ENCODE measurements at places on chromosomes 3 and 15. TPM values are rescaled to one million over a fixed set of nuclear protein-coding genes. Genes with fewer than 3 reads are reported as not detected.

The NECTIN3 gene
- 8.9 TPM for total RNA-seq

The GNB4 gene
- total RNA-seq: 7.5 TPM

The SNX33 gene
- total RNA-seq: 1.9 TPM

The GRM7 gene
- not detected for total RNA-seq

The CFAP100 gene
- not detected for total RNA-seq

The CD86 gene
- 21.7 TPM for total RNA-seq

The CPNE9 gene
- not detected for total RNA-seq

The FGF7 gene
- not detected for total RNA-seq

DNA sequence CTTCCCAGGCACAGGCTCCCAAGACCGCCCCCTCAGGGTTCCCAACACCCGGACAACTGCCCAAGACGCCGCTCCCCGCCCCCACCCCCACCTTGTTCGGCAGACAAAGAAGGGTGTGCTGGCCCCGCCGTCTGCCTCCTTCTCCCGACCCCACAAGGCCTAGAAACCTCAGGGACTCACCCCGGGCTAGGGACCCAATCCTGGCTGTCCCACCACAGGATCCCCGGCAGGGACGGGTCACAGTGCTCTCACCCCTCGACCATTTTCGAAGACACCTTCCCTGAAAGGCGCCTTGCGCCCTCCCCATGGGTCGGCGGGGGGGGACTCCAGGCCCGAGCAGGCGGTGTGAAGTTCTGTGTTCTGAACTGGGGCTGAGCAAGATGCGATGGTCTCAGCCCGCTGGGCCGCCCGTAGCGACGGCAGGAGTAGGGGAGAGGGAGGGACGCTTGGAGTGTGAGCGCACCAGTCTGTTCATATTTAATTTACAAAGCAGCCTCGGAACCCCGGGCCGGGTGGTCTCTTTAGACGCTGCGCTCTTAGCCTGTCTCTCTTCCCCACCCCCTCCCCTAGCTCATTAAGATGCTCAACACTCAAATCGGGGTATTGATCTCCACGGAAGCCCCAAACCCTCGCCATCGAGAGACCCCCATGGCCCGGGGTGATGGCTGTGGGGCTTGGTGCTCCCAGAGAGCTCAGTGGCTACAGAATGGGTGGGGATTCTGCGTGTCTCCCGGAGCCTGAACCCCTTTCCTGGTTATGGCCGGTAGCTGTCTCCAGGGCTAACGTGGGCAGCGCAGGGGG is 1.4 kb upstream of the ISLR2 start:
- peaks cover 74% of the 10 kb centered on the region for H3K27me3 ChIP-seq
- peaks cover 14% of the 10 kb centered on the region for H3K4me1 ChIP-seq
- no peak overlapping the region for H3K27ac ChIP-seq
- H3K4me3 ChIP-seq: no peak overlapping the region

- DNase-seq: no peak
- no peaks in the 10 kb centered on the region for H3K36me3 ChIP-seq
- no peaks in the 10 kb centered on the region for H3K4me1 ChIP-seq
Measured at GRCh38 chr3:160114355-160114995, 110.7 kb upstream of the C3orf80 start.

DNA sequence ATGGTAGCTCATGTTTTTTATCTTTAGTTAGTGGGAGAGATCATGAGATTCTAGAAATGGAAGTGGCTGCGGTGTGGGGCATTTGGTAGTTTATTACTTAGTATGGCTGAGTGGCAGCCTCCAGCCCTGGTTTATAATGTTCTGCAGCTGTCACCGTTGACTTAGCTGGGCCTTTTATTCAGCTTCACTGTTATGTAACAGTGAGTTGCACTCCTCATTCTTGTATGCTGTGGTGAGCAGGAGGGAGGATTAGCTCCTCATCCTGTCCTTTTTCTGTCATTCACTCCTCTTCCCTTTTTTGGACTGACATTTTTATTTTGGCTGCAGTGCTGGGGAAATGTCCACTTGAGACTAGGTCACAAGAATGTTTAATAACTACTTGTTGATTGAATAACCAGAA is 29.5 kb downstream of the RAD54L2 start:
- no peak overlapping the region for H3K27ac ChIP-seq
- no peaks in the 10 kb centered on the region for H3K27me3 ChIP-seq
- H3K36me3 ChIP-seq: peaks cover 12% of the 10 kb centered on the region
- DNase-seq: no peak
- no peaks in the 10 kb centered on the region for H3K4me1 ChIP-seq
- H3K4me3 ChIP-seq: no peak overlapping the region

DNA sequence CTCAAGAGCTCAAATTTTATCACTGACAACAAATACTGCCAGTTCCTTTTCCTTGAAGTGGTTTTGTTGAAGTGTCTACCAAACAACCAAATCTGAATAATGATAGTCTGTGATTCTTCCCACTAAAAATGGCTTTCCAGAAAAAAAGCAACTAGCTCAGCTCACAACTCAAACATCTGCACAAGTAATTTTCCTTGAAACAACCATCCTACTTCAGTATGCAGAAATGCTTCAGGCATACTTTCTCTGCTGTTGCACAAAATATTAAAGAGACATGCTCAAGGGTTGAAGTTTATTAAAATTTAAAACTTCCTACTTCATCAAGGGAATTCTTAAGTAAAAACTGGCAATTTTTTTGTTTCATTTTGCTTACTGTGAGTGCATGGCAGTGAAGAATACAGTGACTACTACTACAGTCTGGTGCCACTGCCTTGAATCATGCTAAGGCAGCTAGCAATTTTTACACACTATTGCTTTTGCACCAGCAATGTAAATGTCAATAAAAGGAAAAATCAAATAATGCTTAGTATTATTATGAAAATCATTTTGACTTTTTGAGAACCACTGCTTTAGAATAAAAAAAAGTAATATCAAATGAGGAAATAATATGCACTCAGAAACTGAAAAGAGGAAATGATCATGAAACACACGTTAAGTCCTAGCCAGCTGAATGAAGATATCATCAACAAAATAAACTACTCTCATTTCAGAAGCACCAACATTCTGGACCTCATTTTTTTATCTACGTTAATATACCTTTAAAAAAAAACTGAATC is 33.6 kb downstream of the VPS13C start:
- no peak for DNase-seq
- H3K4me1 ChIP-seq: no peaks in the 10 kb centered on the region
- no peak overlapping the region for H3K4me3 ChIP-seq
- H3K27ac ChIP-seq: no peak overlapping the region

DNA sequence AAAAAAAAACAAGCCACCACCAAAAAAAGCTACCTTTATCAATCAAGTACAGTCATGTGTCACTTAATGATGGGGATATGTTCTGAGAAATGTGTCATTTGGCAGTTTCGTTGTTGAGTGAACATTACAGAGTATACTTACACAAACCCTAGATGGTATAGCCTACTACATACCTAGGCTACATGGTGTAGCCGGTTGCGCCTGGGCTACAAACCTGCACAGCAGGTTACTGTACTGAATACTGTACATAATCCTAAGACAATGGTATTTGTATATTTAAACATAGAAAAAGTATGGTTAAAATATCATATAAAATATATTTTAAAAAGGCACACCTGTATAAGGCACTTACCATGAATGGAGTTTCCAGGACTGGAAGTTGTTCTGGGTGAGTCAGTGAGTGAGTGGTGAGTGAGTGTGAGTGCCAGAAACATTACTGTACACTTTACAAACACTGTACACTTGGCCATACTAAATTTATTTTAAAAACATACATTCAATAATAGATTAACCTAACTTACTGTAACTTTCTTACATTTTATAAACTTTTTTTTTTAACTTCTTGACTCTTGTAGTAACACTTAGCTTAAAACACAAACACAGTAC is 25.9 kb upstream of the JMJD7 start:
- peaks cover 20% of the 10 kb centered on the region for H3K36me3 ChIP-seq
- no peak overlapping the region for H3K27ac ChIP-seq
- H3K4me1 ChIP-seq: peaks cover 5% of the 10 kb centered on the region
- DNase-seq: no peak

- peaks cover 14% of the 10 kb centered on the region for H3K4me1 ChIP-seq
- H3K27ac ChIP-seq: no peak overlapping the region
- H3K4me3 ChIP-seq: no peak overlapping the region
- H3K27me3 ChIP-seq: peaks cover 1% of the 10 kb centered on the region
- no peaks in the 10 kb centered on the region for H3K36me3 ChIP-seq
- DNase-seq: peak; percentile 83
Measured at GRCh38 chr15:74950078-74950908, 6.3 kb downstream of the RPP25 start.

- H3K27me3 ChIP-seq: peaks cover 3% of the 10 kb centered on the region
- H3K4me3 ChIP-seq: no peak overlapping the region
- no peak overlapping the region for H3K27ac ChIP-seq
- DNase-seq: no peak
- H3K4me1 ChIP-seq: no peaks in the 10 kb centered on the region
Measured at GRCh38 chr15:79724804-79725203, 172.0 kb downstream of the MTHFS start.

DNA sequence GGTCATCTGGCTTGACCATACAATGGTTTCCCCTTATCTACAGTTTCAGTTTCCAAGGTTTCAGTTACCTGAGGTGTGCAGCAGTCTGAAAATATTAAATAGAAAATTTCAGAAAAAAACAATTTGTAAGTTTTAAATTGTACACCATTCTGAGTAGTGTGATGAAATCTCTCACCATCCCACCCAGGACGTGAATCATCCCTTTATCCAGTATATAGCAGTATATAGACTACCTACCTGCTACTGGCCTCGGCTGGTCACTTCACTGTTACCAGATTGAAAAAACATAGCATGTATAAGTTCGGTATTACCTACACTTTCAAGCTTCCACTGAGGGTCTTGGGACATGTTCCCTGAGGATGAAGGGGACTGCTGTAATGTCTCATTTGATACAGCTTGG is 12.0 kb downstream of the ARIH1 start:
- H3K4me1 ChIP-seq: peaks cover 22% of the 10 kb centered on the region
- no peak for DNase-seq
- H3K27ac ChIP-seq: no peak overlapping the region
- no peaks in the 10 kb centered on the region for H3K27me3 ChIP-seq
- H3K4me3 ChIP-seq: no peak overlapping the region

GRCh38 chr3:53693451-53693850 is 152.8 kb downstream of the CHDH start:
- peak overlapping the region; percentile 1 for H3K4me3 ChIP-seq
- H3K27ac ChIP-seq: peak overlapping the region; percentile 78
- peaks cover 39% of the 10 kb centered on the region for H3K4me1 ChIP-seq
- H3K27me3 ChIP-seq: peaks cover 13% of the 10 kb centered on the region

- H3K4me1 ChIP-seq: no peaks in the 10 kb centered on the region
- H3K27me3 ChIP-seq: no peaks in the 10 kb centered on the region
- no peak overlapping the region for H3K27ac ChIP-seq
- H3K36me3 ChIP-seq: no peaks in the 10 kb centered on the region
- no peak for DNase-seq
Measured at GRCh38 chr3:182138393-182138792, 426.7 kb downstream of the SOX2 start.

DNA sequence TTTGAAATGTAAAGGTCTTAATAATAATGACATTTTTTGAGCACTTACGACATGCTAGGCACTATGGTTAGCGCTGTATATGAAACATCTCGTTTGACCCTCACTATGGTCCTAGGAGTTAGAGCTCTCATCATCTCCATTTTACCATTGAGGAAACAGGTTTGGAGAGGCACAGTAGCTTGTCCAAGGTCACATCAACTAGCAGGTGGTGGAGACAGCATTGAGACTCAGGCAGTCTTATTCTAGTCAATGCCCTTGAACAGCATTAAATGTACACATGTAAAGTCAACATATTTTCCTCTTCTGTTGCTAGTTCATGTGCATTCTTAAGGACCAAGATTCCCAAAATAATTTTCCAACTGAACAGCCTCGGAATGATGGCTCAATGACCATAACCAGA is 4.8 kb downstream of the ARHGEF3 start:
- H3K27me3 ChIP-seq: no peaks in the 10 kb centered on the region
- no peak for DNase-seq
- peak overlapping the region; percentile 66 for H3K27ac ChIP-seq
- H3K4me1 ChIP-seq: peaks cover 70% of the 10 kb centered on the region

DNA sequence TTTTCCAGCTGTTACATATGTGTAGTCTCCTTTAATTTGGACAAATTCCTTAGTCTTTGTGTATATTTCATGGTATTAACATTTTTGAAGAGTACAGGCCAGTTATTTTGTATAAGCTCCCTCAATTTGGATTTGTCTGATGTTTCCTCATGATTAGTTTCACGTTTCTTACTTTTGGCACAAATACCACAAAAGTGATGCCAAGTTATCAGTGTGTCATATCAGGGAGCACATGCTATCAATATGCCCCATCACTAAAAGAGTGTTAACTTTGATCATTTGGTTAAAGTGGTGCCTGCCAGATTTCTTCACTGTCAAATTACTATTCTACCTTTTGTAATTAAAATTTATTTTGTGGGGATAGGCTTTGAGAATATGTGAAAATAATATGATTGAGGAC is 14.6 kb downstream of the PCNP start:
- peaks cover 75% of the 10 kb centered on the region for H3K36me3 ChIP-seq
- no peaks in the 10 kb centered on the region for H3K27me3 ChIP-seq
- H3K27ac ChIP-seq: no peak overlapping the region
- no peak overlapping the region for H3K4me3 ChIP-seq
- no peak for DNase-seq

DNA sequence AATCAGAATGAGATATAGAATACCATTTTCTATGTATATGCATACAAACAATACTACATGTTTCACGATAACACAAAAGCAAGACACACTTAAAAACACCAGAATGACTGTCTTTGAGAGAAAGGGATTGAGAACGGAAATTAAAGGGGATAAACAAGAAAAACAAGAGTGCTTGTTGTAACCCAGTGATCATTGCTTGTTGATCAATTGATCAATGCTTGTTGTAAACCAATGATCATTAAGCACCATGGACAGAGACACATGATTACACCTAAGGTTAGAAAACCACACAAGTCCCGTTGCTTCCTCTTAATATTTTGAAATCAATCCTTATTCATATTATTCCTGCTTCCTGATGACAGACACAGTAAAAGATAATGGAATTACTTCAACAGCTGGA is 1.1 kb upstream of the OR4F15 start:
- H3K36me3 ChIP-seq: no peaks in the 10 kb centered on the region
- DNase-seq: no peak
- H3K4me1 ChIP-seq: no peaks in the 10 kb centered on the region
- no peak overlapping the region for H3K4me3 ChIP-seq
- no peak overlapping the region for H3K27ac ChIP-seq

GRCh38 chr15:40096094-40096891 is 12.4 kb downstream of the BMF start:
- H3K4me1 ChIP-seq: peaks cover 74% of the 10 kb centered on the region
- peaks cover 12% of the 10 kb centered on the region for H3K36me3 ChIP-seq
- no peak for DNase-seq
- H3K27me3 ChIP-seq: no peaks in the 10 kb centered on the region
- no peak overlapping the region for H3K27ac ChIP-seq
- H3K4me3 ChIP-seq: no peak overlapping the region

- DNase-seq: no peak
- H3K4me1 ChIP-seq: no peaks in the 10 kb centered on the region
- no peaks in the 10 kb centered on the region for H3K27me3 ChIP-seq
- H3K36me3 ChIP-seq: no peaks in the 10 kb centered on the region
- no peak overlapping the region for H3K27ac ChIP-seq
Measured at GRCh38 chr3:69500604-69501003, 114.7 kb upstream of the FRMD4B start.
